Mesothelial cell of epicardium (in vitro differentiated cells): ENCODE measurements at places on chromosomes 6 and 20. TPM values are rescaled to one million over a fixed set of nuclear protein-coding genes. Genes with fewer than 3 reads are reported as not detected.

Gene PSMB1
- total RNA-seq, result 137 to 142 TPM (median 140 TPM) in 3 replicates

Gene MUCL3
- total RNA-seq, result not detected in 3 replicates

GRCh38 chr6:125356884-125357283 lies 55.1 kb upstream of the HDDC2 start:
- no peak for DNase-seq

DNA sequence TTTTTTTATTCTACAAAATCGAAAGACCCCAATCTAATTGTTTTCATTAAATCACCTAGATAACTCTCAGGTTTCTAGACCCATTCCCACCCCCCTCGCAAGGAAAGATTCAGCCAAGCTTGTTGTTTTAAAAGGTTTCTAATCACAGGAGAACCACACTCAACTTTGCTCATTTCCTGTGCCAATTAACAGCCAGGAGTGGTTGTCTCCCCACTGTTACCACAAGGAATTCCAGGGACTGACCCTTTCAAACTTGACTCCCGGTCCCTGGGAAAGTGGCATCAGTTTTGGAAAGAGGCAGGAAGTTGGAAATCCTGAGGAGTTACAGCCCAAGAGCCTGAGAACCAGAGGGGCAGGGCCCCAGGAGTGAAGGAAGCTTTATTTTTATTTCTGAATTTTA lies 561.3 kb upstream of the JAG1 start:
- DNase-seq, result no peak

GRCh38 chr6:45174045-45174444 lies 154.1 kb upstream of the RUNX2 start:
- no peak for DNase-seq

- DNase-seq, result no peak
These were observed 473.4 kb downstream of the BTBD3 start for GRCh38 chr20:12391099-12391498.

DNA sequence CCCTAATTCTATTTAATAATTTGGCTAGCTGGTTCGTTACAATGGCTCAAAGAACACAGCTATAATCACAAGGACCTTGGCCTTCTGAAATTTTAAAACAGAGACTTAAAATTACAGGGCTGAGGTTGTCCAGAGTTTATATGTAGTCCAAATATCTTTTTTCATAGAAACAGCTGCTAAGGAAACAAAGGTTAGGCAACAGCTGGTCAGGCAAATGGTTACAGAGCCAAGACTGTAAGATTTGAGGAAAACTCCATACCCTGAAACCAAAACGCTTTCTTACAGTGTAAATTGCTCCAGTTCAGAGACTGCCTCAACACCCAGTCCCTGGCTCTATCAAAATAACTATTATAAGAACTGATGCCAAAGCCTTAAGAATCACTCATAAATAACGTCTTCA lies 9.7 kb upstream of the ARHGAP18 start:
- no peak for DNase-seq

DNA sequence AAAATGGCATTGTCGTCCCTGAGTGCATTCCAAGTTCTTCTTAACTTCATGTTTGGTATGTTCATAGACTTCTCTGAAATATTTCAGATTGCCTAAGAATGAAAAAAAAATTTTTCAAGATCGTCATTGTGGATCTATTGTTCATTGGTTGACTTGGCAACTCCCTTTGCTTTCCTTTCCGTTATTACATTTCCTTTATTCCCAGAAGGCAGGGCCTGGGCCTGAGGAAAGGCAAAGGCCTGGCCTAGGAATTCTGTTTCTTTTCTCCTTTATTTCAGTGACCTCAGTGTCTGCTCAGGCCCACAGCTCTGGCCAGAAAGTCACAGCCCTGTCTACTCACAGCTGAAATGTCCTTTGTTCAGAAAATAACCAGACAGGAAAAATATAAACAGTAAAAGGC lies 401.6 kb upstream of the PLCB4 start:
- no peak for DNase-seq

DNA sequence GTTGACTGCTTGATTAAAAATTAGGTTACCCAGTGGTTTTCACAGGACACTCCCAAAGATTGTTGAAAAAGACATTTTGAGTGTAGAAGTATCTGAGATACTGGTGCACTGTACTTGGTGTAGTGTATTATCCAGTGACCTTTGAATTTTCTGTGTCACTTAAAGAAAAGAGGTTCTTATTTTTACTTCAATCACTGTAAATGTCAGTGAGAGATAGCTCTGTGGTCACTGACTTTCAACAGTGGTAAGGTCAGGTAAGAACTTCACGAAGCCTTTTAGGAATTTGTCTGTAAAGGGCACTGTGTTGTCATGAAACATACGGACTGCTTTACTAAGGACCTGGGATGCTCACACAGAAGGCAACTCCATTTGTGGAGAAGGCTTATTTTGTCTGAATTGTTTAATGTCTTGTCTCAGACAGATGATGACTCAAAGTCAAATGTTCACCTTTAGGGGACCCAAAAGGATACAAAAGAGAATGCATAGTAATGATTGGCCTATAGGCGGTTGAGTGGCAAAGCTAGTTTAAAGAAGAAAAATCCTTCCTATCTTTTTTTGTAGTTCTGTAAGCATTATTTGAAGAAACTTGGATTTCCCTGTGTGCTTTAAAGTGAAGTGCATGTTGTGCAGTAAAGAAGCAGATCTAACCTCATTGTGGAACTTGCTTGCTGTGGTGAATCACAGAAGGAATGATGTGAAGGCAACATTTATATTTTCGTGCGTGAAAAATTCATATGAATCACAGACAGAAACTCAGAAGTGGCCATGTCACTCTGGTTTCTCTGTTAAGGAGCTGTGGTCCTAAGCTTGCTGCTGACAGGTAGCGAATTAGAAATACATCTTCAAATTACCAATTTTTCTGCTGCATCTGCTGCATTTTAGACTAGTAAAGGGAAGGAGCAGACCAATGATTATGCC lies 47.3 kb downstream of the ZFAND3 start:
- DNase-seq, result no peak
